Activated T-helper 2 cell treated with anti-CD3 and anti-CD28 coated beads, Interferon-gamma antibody, Interleukin-2, Interleukin-4, amounts not matched to agents 10 μg/mL and 5 μg/mL and 100 μg/mL, durations not matched to agents 14 hours and 24 hours and 36 hours (primary cell): ENCODE measurements at places on chromosomes 11 and 22.

GRCh38 chr11:35118906-35119305, 20.1 kb upstream of the CD44 start:
- no peak for DNase-seq

DNA sequence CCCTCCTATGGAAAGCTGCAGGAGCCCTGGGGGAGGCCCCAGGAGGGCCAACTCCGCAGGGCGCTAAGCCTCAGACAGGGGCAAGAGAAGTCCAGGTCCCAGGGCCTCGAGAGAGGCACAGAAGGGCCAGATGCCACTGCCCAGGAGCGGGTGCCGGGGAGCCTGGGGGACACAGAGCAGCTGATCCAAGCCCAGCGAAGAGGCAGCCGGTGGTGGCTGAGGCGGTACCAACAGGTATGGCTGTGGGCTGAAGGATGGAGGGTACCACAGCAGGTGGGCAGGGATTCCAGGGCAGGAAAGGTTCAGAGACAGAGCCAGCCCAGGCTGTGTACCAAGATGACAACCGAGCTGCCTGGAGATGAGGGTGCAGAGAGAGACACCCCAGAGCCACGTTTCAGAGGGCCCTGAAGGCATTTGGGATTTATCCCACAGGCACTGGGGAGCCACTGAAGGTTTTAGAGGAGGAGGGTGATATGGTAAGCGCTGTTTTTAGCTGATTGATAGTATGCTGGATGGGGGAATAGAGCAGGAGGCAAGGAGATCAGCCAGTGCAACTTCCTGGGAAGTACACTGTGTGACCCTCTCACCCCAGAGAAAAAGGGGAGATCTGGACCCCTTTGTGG, 412 bp downstream of the C11orf86 start:
- no peak for DNase-seq

DNA sequence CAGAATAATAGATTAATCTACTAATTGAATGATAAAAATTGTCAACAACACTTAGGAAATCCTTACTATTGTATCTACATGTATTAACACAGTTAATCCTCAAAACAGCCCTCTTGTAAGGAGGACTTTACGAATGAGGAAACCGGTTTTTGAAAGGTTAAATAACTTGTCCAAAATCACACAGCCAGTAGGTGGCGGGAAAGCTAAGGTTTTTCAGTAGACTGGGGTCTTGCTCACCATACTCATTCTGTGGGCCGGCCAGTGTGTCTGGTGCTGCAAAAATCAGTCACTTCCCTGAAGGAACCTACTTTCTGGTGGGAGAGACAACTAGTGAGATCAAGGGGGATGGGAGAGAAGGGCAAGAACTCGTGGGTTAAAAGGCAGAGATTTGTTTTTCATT, 3.8 kb downstream of the DCPS start:
- no peak for DNase-seq

- DNase-seq = no peak
Observed at GRCh38 chr22:36904260-36904880, 9.1 kb upstream of the CSF2RB start.

GRCh38 chr11:71144736-71145135, 107.6 kb downstream of the SHANK2 start:
- DNase-seq = no peak

DNA sequence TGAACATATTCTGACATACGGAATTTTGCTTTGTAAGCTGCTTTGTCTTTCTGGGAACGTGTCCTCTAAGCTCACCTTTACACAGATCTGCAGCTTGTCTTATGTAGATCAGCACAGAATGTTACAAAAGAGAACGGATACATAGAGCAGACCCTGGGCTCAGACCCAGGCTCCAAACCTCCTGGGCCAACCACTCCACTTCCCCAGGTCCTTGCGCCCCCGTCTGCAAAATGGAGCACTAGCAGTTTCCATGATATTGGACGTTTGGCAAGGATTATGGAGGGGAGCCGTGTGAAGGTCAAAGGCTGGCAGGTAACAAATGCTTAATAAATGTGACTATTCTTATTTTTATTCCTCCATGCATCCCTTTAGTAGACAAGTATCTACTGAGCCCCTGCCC, 358.4 kb downstream of the CTTN start:
- DNase-seq = no peak

- DNase-seq = no peak
Observed at GRCh38 chr11:26541870-26542269, 30.2 kb downstream of the MUC15 start.

DNA sequence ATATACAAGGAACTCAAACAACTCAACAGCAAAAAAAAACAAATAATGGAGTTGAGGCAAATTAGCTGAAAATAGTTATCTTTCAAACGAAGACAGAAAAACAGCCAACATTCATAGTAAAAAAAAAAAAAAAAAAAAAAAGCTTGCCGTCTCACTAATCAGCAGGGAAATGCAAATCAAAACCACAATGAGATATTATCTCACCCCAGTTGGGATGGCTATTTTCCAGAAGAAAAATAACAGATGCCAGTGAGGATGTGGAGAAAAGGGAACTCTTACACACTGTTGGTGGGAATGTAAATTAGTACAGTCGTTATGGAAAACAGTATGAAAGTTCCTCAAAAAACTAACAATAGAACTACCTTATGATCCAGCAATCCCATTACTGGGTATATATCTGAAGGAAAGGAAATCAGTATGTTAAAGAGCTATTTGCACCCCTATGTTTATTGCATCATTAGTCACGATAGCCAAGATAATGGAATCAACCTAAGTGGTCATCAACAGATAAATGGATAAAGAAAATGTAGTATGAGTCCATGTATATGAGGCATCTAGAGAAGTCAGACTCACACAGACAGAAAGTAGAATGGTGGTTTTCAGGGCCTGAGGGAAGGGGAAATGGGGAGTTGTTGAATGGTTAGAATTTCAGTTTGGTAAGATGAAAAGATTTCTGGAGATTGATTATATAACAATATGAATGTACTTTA, 56.0 kb downstream of the USP35 start:
- no peak for DNase-seq

DNA sequence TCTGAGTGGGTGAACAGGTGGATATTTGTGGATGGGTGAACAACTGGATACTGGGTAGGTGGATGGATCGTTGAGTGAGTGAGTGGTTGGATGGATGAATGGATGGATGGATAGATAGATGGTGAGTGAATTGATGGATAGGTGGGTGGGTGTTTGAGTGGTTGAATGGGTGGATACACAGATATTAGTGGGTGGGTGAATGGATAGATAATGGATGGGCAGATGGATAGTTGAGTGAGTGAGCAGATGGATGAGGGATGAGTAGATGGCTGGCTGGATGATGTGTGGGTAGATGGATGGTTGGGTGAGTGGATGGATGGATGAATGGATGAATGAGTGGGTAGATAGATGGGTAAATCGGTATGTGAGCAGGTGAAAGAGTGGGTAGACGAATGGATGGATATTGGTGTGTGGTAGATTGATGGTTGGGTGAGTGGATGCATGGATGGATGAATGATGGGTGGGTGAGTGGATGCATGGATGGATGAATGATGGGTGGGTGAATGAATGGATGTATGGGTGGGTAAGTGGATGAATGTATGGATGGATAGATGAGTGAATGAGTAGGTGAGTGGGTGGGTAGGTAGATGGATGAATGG, 406.7 kb downstream of the MN1 start:
- no peak for DNase-seq

DNA sequence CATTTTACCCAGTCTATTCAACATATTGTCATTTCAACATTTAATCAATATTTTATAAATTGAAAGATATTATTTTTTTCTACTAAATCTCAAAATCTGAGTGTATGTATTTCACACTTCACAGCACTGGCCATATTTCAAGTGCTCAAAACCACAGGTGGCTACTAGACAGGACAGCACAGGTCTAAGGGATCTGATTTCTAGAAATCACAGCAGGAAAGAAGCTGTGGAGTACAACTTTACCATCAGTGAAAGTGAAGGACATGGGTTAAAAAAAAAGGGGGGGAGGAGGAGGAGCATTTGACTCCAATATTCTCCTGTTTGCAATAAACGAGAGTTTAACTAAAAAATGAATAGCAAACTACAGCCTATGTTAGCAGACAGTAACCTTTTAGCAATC, 4.5 kb downstream of the PRDM10 start:
- DNase-seq = no peak

DNA sequence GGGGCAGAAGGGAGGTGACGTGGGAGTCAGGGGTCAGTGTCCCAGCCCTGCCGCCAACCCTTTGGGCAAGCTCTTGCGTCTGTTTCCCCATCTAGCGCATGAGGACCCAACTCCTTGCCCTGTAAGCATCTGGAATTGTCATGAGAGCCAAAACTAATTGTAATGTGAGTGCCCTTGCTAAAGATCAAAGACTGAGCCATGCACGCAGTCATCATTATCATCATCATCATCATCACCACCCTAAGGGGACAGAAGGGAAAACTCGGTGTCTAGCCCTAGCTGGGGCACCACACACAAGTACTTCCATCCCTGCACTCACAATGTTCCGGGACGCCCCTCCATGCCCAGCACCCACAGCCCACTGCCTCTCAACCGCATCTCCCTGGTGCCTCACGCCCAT, 2.5 kb downstream of the LIF start:
- DNase-seq = no peak

GRCh38 chr11:119941636-119942411, 196.1 kb downstream of the TRIM29 start:
- DNase-seq = no peak

DNA sequence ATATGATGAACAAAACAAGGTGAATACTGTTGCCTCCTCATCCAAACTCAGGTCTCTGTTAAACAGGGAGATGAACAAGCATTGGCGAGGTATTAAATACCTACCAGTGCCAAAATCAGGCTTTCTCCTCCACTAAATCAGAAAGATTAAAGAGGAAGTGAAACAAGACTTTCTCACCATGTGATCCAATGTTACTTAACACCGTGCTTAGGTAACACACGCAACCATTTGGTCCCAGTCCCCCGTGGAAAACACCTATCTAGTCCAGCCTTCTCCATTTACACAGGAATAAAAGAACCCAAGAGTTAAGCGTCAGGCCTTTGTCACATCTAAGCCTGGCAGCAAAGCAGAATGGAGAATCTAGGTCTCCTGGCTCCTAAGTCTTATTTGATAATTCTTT, 34.5 kb downstream of the TENM4 start:
- no peak for DNase-seq

GRCh38 chr11:96134602-96135001, 208.4 kb downstream of the MAML2 start:
- no peak for DNase-seq

- no peak for DNase-seq
Observed at GRCh38 chr11:31326470-31327148, 42.9 kb downstream of the DCDC1 start.

- no peak for DNase-seq
Observed at GRCh38 chr11:121553806-121554205, 101.0 kb upstream of the SORL1-AS1 start.

DNA sequence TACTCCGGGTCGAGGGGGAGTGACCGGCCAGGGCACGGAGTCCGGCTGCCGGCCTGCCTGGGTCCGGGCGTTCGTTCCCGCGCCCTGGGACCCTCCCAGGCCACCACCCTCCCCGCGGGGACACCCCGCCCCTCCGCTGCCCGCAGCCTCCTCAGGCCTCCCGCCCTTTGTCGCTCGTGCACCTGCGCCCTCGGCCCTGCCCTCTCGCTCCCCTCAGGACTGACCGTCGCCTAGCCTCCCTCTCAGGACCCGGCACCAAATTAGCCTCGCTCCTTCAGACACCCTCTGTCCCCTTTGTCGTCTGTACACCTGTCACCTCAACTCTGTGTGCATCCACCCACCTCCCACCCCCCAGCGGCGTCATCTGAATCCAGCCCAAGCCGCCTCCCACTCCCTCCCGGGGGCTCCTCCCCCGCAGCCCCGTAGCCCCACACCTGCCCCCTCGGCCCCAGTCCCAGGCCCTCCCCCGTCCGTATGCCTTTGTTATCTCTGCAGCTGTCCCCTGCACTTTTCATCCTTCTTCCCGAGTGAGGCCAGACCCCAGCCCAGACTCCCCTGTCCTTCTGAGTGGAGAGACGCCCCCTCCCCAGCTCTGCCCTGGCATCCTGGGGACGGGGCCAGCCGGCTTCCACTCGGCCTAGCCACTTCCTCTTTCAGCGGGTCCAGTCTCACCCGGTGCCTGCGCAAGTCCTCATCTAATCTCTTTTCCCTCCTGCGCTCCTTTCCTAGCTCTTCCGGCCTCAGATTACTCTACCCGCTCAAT, 643 bp downstream of the TIGD3 start:
- peak; percentile 37 for DNase-seq

DNA sequence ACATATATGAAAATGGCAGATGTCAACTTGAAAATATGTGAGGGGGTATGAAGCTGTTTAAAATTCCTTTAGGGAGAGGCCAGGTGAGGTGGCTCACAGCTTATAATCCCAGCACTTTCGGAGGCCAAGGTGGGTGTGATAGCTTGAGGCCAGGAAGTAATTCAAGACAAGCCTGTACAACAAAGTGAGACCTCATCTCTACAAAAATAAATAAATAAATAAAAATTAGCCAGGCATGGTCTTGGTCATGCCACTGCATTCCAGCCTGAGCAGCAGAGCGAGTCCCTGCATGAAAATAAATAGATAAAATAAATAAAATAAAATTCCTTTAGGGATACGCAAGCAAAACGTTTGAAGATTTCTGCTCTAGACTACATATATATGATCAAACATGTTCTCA, 38.1 kb upstream of the FAM181B start:
- no peak for DNase-seq

DNA sequence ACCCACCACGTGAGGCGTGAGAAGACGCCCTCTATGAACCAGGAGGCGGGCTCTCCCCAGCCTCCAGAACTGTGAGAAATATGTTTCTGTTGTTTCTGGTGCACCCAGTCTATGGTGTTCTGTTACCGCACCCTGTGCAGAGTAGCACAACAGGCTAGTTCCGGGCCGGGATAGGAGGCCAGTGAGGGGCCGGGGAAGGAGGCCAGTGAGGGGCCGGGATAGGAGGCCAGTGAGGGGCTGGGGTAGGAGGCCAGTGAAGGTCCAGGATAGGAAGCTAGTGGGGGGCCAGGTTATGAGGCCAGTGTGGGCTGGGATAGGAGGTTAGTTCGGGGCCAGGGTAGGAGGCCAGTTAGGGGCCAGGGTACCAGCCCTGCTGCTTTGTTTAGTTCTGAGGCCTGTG, 204.6 kb downstream of the BARX2 start:
- DNase-seq = no peak

DNA sequence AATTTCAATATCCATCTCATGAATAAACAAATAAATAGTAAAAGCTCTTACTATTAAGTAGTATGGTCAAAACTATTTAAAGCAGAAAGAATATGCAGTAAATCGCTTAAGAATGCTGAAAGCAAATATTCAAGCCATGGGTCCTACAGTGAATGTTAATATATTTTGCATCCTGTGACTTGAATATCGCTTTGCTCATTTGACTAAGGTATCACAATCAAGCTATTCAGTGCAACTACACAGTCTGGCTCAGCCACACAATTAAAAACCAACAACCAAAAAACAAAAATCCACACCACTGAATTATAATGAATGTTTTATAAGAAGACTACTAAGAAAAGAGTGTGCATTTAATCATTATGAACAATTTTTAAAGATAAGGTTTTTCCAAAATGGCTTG, 45.3 kb downstream of the RAB6A start:
- no peak for DNase-seq

GRCh38 chr11:111905411-111905810, 6.2 kb downstream of the CRYAB start:
- DNase-seq = no peak

GRCh38 chr11:5364214-5364613, 12.9 kb downstream of the OR51B6 start:
- DNase-seq = no peak
